ENCODE measurements at places on chromosomes 4 and X. TPM values are rescaled to one million over a fixed set of nuclear protein-coding genes. Genes with fewer than 3 reads are reported as not detected.
A peak's percentile ranks its signal among the peaks of the same experiment; 100 is the strongest.

DNA sequence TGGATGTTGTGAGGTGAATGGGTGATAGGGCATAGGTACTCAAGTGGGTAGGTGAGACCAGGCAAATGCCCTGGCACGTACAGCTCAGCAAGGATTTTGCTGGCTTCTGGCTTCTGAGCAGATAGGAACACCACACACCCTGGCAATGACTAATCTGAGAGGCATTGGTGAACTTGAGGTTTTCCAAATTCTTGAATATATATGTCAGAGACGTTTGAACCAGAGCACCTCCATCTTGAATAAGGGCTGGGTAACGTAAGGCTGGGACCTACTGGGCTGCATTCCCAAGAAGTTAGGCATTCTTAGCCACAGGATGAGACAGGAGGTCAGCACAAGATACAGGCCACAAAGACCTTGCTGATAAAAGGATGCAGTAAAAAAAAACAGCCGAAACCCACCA lies 204.5 kb downstream of the NLGN4X start:
- no peaks in the 10 kb centered on the region for H3K36me3 ChIP-seq
- H3K27me3 ChIP-seq, result no peaks in the 10 kb centered on the region
- no peak overlapping the region for H3K4me3 ChIP-seq
- H3K27ac ChIP-seq, result no peak overlapping the region
- H3K4me1 ChIP-seq, result no peaks in the 10 kb centered on the region
- no peak for DNase-seq

GRCh38 chr4:66328803-66329574 lies 658.7 kb upstream of the EPHA5 start:
- H3K36me3 ChIP-seq, result no peaks in the 10 kb centered on the region
- DNase-seq, result no peak
- no peak overlapping the region for H3K27ac ChIP-seq
- no peak overlapping the region for H3K4me3 ChIP-seq
- H3K4me1 ChIP-seq, result no peaks in the 10 kb centered on the region
- no peaks in the 10 kb centered on the region for H3K27me3 ChIP-seq

- no peak for DNase-seq
- H3K4me3 ChIP-seq, result no peak overlapping the region
- no peaks in the 10 kb centered on the region for H3K36me3 ChIP-seq
Observed at GRCh38 chr4:111512081-111512783, 633.0 kb upstream of the FAM241A start.

- no peak for DNase-seq
- no peak overlapping the region for H3K4me3 ChIP-seq
- no peaks in the 10 kb centered on the region for H3K4me1 ChIP-seq
Observed at GRCh38 chrX:71147496-71148277, 3.0 kb downstream of the NLGN3 start.

- DNase-seq, result peak; percentile 70
- no peaks in the 10 kb centered on the region for H3K27me3 ChIP-seq
- peak within 1 kb of the TSS; percentile 89 for H3K27ac ChIP-seq
- H3K4me3 ChIP-seq, result peak within 1 kb of the TSS; percentile 61
Observed at GRCh38 chr4:155758481-155759371, at the start of gene GUCY1B1. TSS of gene GUCY1B1 (plus strand) at chr4:155759021. CDS start at chr4:155759141, 120 bp downstream.

DNA sequence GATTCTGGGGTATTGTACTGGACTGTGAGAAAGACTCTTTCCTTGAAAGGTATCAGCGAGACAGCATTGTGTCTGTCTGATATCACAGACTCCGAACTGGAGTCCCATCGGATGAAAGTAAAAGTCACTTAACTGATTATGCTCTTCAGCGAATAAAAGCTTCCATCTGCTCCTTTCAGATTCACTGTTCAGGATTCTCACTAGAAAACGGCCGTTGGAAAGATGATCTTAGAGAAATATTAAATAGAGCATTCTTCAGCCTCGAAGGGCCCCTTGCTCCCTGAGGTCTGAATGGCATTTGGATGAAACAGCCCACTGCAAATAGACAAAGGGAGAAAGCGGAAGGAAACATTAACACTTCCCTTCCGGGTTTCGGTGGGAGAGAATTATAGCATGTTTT lies 416.2 kb upstream of the PRKX start:
- H3K4me1 ChIP-seq, result no peaks in the 10 kb centered on the region
- no peaks in the 10 kb centered on the region for H3K36me3 ChIP-seq
- H3K4me3 ChIP-seq, result no peak overlapping the region
- no peak for DNase-seq
- no peaks in the 10 kb centered on the region for H3K27me3 ChIP-seq

GRCh38 chr4:80465238-80465637 lies 129.7 kb downstream of the CFAP299 start:
- no peaks in the 10 kb centered on the region for H3K36me3 ChIP-seq
- no peaks in the 10 kb centered on the region for H3K27me3 ChIP-seq
- H3K4me1 ChIP-seq, result no peaks in the 10 kb centered on the region
- no peak for DNase-seq

GRCh38 chr4:169175476-169175875 lies 95.3 kb downstream of the SH3RF1 start:
- no peak for DNase-seq
- no peaks in the 10 kb centered on the region for H3K4me1 ChIP-seq
- H3K27me3 ChIP-seq, result no peaks in the 10 kb centered on the region
- H3K4me3 ChIP-seq, result no peak overlapping the region

DNA sequence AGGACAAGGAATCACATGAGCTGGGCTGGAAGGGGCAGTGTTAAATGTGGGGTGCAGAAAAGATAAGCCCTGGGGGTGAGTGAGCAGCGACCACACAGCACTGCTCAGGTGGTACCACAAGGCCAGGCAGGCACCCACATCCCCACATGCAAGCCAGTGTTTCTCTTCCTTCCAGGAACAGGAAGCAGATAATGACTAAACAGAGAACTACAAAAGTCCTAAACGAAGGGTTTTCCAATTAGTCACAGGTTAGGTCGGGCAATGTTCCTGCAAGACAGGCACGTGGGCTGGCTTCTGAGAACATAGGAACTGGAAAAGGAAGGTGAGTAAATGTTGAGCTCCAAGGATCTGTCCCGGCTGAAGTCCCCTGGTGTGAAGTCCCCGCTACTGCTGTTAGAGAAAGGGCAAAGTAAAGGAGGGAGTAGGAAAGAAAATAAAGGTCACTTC lies 19.5 kb downstream of the RELL1 start:
- peak; percentile 86 for DNase-seq
- H3K4me1 ChIP-seq, result peaks cover 68% of the 10 kb centered on the region
- no peaks in the 10 kb centered on the region for H3K27me3 ChIP-seq

GRCh38 chr4:155419266-155419665 lies 42.5 kb upstream of the MAP9 start:
- H3K36me3 ChIP-seq, result no peaks in the 10 kb centered on the region
- H3K27ac ChIP-seq, result no peak overlapping the region
- no peaks in the 10 kb centered on the region for H3K4me1 ChIP-seq
- H3K4me3 ChIP-seq, result no peak overlapping the region
- no peak for DNase-seq

DNA sequence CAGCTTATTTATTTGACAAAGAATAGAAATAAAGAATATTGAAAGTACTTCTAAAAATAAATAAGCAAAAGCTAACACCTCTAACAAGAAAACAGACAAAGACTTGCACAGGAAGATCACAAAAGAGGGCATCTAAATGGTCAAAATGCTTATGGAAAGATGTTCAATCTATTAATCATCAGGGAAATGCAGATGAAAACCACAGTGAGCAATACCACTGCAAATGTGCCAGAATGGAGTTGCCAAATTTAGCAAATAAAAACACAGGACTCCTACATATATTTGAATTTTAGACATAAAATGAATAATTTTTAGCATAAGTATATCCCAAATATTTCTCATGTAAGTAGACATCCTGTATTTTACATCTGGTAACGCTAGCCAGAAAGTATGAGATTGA lies 56.1 kb upstream of the HPGD start:
- H3K27ac ChIP-seq, result no peak overlapping the region
- H3K36me3 ChIP-seq, result no peaks in the 10 kb centered on the region
- H3K27me3 ChIP-seq, result no peaks in the 10 kb centered on the region
- no peak overlapping the region for H3K4me3 ChIP-seq
- H3K4me1 ChIP-seq, result no peaks in the 10 kb centered on the region

- H3K4me1 ChIP-seq, result no peaks in the 10 kb centered on the region
- DNase-seq, result no peak
- no peaks in the 10 kb centered on the region for H3K36me3 ChIP-seq
- no peak overlapping the region for H3K4me3 ChIP-seq
Observed at GRCh38 chrX:440636-441035, 53.9 kb upstream of the PPP2R3B start.

- H3K36me3 ChIP-seq, result no peaks in the 10 kb centered on the region
- H3K27me3 ChIP-seq, result no peaks in the 10 kb centered on the region
- H3K27ac ChIP-seq, result no peak overlapping the region
- no peak for DNase-seq
- H3K4me3 ChIP-seq, result no peak overlapping the region
Observed at GRCh38 chr4:152929888-152930287, 6.2 kb upstream of the FHDC1 start.

DNA sequence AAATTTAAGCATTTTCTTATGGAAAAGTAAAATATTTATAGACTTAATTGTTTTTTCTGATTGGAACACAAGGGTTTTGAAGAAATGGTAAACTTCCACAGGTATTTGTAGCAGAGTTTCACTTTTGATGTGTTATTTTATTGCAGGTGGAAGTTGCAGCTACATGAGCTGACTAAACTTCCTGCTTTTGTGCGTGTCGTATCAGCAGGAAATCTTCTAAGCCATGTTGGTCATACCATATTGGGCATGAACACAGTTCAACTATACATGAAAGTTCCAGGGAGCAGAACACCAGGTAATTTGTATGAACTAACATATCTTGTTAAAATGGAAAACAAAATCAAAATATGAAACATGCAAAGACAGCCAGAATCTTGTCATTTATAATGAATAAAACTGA lies 117.4 kb downstream of the DIPK2B start:
- no peaks in the 10 kb centered on the region for H3K4me1 ChIP-seq
- H3K4me3 ChIP-seq, result no peak overlapping the region
- DNase-seq, result no peak

- H3K27me3 ChIP-seq, result no peaks in the 10 kb centered on the region
- DNase-seq, result no peak
- H3K36me3 ChIP-seq, result no peaks in the 10 kb centered on the region
- H3K4me3 ChIP-seq, result no peak overlapping the region
- peak overlapping the region; percentile 18 for H3K27ac ChIP-seq
- no peaks in the 10 kb centered on the region for H3K4me1 ChIP-seq
Observed at GRCh38 chr4:37463033-37463856, 218.7 kb downstream of the NWD2 start.

GRCh38 chr4:165905405-165906027 lies 32.5 kb downstream of the TLL1 start:
- no peak overlapping the region for H3K4me3 ChIP-seq
- no peak for DNase-seq
- no peaks in the 10 kb centered on the region for H3K27me3 ChIP-seq
- no peaks in the 10 kb centered on the region for H3K4me1 ChIP-seq
- no peak overlapping the region for H3K27ac ChIP-seq
- H3K36me3 ChIP-seq, result no peaks in the 10 kb centered on the region

GRCh38 chr4:3786196-3786869 lies 20.1 kb downstream of the ADRA2C start:
- peak; percentile 60 for DNase-seq
- H3K4me1 ChIP-seq, result no peaks in the 10 kb centered on the region
- H3K27me3 ChIP-seq, result no peaks in the 10 kb centered on the region

DNA sequence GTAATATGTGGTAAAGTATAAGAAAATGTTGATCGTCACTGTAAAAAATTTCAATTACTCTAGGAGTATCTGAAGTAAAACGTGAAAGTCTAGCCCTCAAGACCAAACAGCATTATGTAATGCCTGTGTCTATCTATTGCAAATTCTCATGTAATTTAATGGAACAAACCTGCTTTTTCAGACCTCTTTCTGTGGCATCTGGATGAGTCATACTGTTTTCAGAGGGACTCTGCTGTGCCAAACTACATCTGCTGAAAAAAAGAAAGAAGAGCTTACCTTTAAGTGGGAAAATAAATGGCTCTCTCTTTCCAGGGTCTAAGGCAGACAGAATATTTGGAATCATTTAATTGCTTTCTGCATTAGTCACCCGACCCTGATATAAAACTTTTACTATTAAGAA lies 89.8 kb upstream of the ARMCX2 start:
- no peak overlapping the region for H3K4me3 ChIP-seq
- no peaks in the 10 kb centered on the region for H3K27me3 ChIP-seq
- no peak overlapping the region for H3K27ac ChIP-seq
- no peak for DNase-seq
- H3K4me1 ChIP-seq, result no peaks in the 10 kb centered on the region
- H3K36me3 ChIP-seq, result no peaks in the 10 kb centered on the region

GRCh38 chr4:184688447-184688846 lies 38.9 kb downstream of the PRIMPOL start:
- DNase-seq, result no peak
- H3K4me1 ChIP-seq, result no peaks in the 10 kb centered on the region
- H3K27me3 ChIP-seq, result no peaks in the 10 kb centered on the region
- no peak overlapping the region for H3K4me3 ChIP-seq

The APLN gene
- not detected for total RNA-seq

The STPG2 gene
- not detected for total RNA-seq

The PNCK gene
- 6.1 TPM for total RNA-seq

The ADRA2C gene
- total RNA-seq, result 1.6 TPM

The BEX1 gene
- 5.0 TPM for total RNA-seq

The CLDN24 gene
- total RNA-seq, result not detected
